ACHN (cell line): ENCODE measurements at places on chromosomes 2 and 18.

DNA sequence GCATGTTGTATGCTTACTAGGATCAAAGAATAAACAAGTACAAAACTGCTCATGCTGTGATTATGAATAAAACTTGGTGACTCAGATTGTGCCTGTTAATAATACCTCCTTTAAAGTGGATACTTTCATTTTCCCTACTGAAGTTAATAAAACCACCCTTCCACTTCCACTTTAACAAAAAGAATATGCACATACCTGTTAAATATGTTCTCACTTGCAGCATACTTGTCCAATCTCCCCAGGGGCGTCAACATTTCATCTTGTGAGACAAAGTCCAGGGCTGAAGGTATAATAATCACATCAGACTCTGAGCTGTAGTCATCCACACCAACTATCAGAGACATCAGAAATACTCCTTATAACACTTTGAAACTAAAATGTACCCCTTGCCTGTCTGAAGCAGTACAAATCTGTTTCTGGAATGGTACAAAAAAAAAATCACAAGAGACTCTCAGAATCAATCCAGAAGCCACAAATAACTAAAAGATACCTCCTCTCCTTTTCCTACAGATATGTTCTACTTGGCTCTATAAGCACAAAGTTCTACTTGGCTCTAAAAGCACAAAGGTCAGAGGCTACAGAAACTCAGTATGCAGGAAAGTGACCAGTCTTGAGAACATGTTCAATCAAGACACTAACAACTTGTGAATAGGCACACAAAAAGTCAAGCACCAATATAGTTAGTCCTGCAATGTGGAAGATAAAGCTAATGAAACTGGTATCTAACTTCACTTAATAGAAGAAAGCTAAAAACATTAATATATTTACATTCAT is 19.3 kb downstream of the PPP4R1 start:
- DNase-seq, result no peak

- DNase-seq, result no peak
Observed at GRCh38 chr2:25381502-25381901, 39.8 kb upstream of the DNMT3A start.

- DNase-seq, result no peak
Observed at GRCh38 chr2:52084759-52085158, 1052.8 kb upstream of the NRXN1 start.

- DNase-seq, result no peak
Observed at GRCh38 chr2:57821088-57821487, 225.5 kb upstream of the VRK2 start.

DNA sequence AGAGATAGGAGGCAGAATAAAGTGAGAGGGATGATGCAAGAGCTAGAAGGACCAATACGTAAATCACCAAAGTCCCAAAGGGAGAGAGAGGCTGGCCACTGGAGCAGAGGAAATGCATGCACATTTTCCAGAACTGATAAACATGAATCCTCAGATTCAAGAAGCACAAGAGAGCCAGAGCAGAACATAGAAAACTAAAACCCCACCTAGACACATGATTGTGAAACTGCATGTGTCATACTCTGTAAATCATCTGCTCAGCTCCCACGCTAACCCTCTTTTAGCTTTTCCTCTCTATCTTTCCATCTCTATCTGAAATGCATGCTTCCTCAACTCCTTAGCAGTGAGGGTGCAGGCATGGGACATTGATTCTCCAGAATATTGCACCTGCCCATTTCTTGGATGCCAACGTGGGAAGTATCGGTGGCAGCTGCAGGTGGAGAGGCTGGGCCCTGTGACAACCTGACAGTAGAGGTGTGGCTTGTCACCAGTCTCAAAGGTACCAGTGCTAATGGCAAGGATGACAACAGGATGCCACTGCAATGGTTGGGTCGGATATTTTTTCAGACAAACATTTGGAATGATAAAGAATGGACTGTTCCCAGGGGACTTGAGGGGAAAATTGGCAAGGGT is 89.3 kb upstream of the OTOS start:
- DNase-seq, result peak; percentile 39

- DNase-seq, result no peak
Observed at GRCh38 chr2:240530181-240530580, 27.6 kb downstream of the ANKMY1 start.

GRCh38 chr18:55753643-55754263 is 165.8 kb upstream of the TCF4 start:
- no peak for DNase-seq

GRCh38 chr2:19542796-19543662 is 184.6 kb upstream of the OSR1 start:
- DNase-seq, result no peak

- no peak for DNase-seq
Observed at GRCh38 chr2:241748468-241749256, 14.2 kb downstream of the D2HGDH start.

DNA sequence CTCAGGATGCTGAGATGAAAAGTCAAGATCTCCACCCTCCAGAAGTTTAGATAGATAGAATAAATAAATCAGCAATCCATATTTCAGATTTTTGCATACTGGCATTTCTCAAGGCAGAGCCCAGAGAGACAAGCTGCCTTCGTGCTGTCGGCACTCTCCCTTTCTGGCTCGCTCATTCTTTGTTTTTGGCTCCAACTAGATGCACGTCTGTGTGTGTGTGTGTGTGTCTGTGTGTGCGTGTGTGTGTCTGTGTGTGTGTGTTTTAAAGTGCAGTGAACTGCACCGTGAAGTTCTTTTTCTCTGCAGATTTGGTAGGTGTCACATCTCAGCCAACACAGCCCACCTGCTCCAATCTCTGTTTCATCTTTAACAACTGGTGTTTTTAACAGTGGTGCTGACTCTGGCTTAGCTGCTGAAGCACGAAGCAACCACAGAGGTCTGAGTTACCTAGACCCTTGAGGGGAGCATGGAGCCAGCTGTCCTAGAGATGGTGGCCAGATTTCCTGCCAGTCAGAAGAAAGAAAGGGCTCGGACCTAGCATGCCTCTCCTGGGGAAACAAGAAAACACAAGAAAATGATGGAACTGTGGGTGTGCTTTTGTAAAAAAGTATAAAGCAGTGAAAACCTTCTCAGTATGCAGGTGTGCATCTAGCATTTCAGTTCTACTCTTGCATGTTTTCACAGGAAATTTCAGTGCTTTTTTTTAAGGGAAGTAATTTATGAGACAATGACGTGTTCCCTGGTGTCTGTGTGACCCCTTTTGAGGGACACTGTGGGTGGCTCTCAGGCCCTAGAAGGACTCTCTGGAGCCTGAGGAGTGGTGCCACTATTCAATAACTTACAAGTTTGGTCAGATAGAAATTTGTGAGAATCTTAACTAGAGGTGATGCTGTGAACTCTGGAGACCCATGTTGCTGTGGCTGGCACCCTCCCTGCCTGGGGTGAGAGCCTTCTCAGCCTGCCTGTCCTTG is 364.3 kb downstream of the RNF144A start:
- no peak for DNase-seq

DNA sequence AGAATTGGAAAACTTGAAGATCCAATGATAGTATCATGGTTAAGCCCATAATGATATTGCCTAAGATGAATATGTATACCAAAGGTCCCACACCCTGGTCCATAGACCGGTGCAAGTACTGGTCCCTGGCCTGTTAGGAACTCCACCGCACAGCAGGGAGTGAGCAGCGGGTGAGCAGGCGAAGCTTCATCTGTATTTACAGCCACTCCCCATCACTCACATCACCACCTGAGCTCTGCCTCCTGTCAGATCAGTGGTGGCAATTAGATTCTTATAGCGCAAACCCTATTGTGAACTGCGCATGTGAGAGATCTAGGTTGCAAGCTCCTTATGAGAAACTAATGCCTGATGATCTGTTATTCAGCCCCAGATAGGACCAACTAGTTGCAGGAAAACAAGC is 402.4 kb downstream of the EPHA4 start:
- DNase-seq, result no peak

- DNase-seq, result peak; percentile 63
Observed at GRCh38 chr2:51960841-51961335, 929.0 kb upstream of the NRXN1 start.

GRCh38 chr2:86087936-86088850 is 17.5 kb downstream of the POLR1A start:
- DNase-seq, result no peak

- DNase-seq, result no peak
Observed at GRCh38 chr2:134148172-134148571, 105.7 kb upstream of the MGAT5 start.

GRCh38 chr18:49993299-49993698 is 180.0 kb upstream of the ACAA2 start:
- no peak for DNase-seq

GRCh38 chr2:28680657-28681056 is 71.0 kb upstream of the PPP1CB start:
- DNase-seq, result no peak

DNA sequence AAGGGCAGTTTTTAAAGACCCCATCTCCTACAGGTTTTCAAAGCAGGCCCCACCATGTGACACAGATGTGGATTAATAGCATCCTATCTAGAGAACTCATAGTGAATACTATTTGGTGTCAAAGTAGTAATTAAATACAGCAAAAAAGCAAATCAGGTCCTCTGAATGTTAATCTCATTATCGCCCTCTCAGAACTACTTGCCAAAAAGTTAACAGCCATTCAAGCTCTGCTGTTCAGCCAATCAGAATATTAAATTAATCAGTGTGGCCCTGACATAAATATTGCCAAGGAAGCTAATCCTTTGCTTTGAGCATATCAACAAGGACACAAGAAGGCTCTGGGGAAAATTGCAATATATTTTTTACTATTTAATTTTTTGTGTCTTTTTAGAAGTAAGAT is 428.9 kb upstream of the SOX11 start:
- DNase-seq, result no peak

GRCh38 chr2:8306530-8307351 is 375.1 kb upstream of the ID2 start:
- DNase-seq, result peak; percentile 42

DNA sequence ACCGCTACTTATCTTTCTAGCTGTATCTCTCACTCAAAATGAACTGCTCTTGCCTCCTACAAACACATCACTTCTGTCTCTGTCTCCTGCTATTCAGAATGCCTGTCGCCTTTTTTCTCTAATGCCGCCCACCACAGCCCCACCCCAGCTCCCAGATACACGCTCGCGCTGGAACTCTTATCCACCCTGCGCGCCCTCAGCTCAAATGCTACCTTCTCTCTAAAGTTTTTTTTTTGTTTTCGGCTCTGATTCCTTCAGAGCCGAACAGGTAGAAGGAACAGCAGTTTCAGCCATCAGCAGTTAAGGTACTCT is 3.9 kb upstream of the SOS1 start:
- DNase-seq, result no peak

DNA sequence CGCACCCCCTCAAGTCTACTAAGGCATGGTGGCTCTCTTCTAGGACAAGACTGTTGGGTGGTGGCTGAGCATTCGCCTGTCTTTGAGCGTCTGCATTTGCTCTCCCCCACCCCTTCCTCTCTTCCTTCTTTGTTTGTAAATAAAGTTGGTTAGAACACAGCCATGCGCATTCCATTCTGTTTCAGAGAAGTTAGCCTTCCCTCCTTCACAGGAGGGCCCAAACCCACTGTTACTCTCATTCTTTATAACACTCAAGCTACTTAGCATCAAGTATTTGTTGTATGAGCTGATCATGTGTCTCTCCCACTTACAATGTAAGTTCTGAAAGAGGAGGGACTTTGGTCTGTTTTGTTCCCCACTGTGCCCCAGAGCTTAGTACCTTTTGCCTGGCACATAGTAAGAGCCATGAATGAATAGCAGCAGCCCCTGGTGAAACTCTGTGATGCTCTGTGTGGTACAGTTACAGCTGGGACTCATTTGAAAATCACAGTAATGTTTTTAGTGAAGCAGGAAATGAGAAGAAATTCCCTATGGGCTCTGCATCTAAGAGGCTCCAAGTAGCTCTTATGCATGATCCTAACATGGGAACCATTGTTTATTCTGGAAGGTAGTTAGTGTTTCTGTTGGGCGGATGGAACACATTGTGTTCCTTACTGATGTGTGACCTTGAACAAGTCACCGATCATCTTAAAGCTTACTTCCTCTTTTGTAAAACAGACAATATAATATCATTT is 7.7 kb downstream of the MGAT5 start:
- no peak for DNase-seq

DNA sequence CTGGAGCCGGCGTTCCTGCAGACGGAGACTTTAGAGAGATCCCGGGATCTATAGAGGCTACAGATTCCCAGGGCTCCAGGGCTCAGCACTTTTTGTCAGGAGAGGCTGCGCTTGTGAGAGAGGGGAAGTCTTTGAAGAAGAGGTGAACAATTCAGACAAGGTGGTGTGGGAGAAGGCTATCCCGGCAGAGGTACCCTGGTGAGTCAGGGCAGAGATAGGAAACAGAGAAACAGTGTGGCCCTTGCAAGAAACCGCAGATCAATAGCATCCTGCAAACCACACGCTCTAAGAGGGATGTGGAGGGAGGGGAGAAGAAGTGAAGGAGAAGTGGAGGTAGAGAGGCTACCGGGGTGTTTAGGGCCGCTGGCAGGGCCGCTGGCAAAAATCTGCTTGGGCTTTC is 160.5 kb upstream of the APCDD1 start:
- no peak for DNase-seq

- no peak for DNase-seq
Observed at GRCh38 chr2:32386739-32387138, 29.9 kb downstream of the BIRC6 start.

DNA sequence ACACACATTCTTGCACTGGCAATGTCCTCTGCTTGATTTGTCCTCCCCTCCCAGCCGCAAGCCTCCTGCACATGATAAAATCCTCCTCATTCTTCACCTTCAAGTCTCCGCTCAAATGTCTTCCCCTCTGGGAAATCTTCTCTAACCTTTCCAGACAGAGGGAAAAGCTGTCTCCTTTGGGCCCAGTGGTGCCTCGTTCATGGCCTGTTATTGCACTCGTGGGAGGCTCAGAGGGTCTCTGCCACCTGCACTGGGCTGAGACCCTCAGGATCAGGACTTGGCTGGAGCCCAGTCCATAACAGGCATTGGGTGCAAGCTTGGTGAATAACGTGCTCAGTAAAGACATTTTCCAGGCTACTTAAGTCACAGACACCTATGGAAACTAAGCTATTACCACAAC is 68.6 kb downstream of the PTGR3 start:
- DNase-seq, result no peak

GRCh38 chr2:3099860-3100234 is 277.8 kb downstream of the EIPR1 start:
- no peak for DNase-seq

- no peak for DNase-seq
Observed at GRCh38 chr2:60337142-60337497, 216.3 kb downstream of the BCL11A start.

GRCh38 chr2:134320930-134321329 is 67.1 kb downstream of the MGAT5 start:
- no peak for DNase-seq
